ENCODE measurements at places on chromosomes 2 and 18.

- DNase-seq: no peak
These were observed 44.9 kb downstream of the SERTAD2 start for GRCh38 chr2:64608867-64609226.

DNA sequence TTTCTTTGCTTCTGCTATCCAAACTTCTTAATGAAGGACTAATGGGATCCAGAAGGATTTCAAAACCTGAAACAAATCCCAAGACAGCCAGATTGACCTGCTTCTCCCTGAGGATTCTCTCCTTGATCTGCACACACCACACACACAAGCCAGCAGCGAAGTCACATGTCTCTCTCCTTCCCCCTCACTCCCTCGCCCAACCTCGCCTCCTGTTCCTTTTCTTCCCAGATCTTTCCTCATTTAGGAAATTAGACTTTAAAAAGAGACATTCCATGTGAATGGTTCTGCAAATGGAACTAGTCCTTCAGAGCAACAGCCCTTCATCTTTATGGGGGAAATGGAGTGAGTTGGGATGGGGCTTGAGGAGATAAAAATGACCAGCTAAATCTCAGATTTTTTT, 639.1 kb upstream of the SETBP1 start:
- no peak for DNase-seq

- no peak for DNase-seq
These were observed 45.7 kb downstream of the CCDC93 start for GRCh38 chr2:117967977-117968718.

DNA sequence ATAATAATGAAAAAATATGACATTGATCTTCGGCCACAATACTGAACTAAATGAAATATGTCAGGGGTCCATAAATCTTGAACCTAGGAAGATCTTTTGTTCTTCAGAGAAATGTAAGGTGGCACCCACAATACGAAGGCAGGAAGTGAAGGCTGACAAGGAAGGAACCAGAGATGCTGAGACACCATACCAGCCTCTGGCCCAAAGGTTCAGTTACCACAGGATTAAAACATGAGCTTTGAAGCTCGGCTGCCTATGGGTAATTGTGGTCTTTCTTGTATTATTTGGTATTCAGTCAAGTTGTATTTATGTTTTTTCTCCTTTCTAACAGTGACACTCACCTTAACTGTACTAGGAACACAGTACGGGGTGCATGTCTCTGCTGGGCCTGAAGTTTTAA, 448.8 kb upstream of the SETBP1 start:
- no peak for DNase-seq

GRCh38 chr18:389658-390357, 110.7 kb downstream of the COLEC12 start:
- DNase-seq: no peak

All from tongue (tissue), 3 donors.